ENCODE measurements at places on chromosomes 2 and 18.

DNA sequence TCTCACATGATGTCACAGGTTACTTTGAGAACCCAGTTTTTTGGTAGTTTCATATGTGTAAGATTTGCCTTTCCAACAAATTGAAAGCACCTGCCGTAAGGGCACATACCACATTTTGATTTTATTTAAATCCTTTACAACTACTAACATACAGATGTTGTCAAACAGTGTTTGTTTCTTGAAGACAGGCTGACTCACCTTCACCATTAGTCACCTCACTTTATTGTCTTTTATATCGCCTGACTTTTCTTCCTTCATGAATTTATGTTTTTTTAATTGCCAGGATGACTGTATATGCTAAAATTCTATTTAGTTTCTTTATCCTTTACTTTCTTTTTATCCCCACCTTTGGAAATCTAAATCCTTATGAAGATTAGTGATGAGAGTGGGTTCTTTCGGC is 886.7 kb downstream of the SUCLG1 start:
- no peak for DNase-seq

DNA sequence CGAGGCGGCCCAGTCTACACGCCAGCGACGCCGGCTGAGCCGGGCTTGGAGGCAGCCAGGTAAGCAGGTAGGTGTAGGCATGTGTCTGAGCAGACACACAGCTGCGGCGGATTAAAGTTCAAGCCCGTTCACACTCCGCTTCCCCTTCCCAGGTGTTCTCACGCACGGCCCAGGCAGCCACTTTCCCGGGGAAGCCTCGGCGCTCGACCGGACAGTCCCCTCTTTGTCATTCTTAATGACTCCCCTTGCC is 367 bp downstream of the TGFA start:
- DNase-seq: peak; percentile 76

DNA sequence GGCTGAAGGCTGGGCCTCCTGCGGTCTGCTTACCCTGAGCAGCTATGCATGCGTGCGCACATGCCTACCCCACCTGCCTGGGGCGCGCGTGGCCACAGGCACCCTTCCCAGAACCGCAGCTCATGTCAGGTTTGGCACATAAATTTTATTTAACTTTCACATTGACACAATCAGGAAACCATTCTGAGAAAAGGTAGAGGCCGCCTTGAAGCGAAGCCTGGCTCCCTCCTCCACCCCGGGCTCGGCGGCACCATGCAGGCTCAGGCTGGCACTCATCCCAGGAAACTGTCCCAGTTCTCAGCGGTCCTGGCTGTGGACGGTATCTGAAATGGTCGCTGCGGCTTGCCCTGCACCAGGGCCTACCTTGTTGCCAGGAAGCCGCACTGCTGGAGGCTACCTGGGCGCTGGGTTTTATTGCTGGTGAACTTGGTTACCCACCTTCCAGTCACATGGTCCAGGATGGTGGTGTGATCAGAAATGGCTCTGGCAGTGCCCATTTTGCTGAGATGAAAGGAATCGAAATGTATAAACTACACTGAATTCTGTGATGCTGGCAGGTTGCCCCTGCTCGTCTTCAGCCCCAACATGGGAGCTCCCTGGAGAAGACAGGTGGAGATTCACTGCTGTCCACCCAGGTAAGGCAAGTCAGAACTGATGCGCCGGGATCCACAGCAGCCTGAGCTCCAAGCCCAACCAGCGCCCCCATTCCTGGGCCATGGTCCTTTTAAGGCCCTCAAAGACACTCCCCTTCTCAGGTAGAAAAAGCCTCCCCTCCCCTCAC is 25.5 kb downstream of the CHST10 start:
- peak; percentile 15 for DNase-seq

- DNase-seq: no peak
Measured at GRCh38 chr18:12336171-12336613, 28.2 kb downstream of the TUBB6 start.

DNA sequence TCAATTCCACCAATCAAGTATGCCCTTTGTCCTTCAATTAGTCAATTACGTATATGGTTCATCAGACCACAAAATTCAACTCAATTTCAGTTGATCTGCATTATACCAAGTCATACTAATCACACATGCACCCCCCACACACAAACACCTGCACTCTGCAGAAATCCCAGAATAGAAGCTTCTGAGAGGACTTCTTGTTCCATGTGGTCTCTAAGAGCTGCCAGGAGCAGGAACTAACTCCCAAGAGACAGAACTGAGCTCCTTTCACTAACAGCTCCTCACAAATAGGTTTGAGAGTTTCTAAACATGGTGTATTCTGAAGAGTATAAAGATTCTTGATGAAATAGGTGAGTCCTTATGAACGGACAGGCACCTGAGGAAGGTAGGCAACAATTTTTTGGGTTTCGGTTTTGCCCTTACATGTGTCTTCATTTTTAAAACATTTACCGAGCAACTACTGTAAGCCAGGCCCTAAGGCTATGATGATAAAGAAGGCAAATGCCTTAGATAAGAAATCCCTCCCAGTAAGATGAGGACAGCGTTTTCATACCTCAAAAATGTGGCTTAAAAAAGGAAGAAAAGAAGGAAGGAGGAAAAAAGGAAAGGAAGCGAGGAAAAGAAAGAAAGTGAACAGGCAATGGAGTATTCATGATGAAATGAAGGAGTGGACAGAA is 183.1 kb downstream of the PID1 start:
- DNase-seq: no peak

All from caudate nucleus (tissue), 63 donors.